ENCODE measurements at places on chromosomes 1 and 21. TPM values are rescaled to one million over a fixed set of nuclear protein-coding genes. Genes with fewer than 3 reads are reported as not detected.

Gene CTSE
- total RNA-seq, result not detected

Gene CHRNB2
- total RNA-seq, result not detected

Gene TRPM2
- not detected for total RNA-seq

Gene U2AF1
- total RNA-seq, result 19.0 TPM

Gene OR2AK2
- total RNA-seq, result not detected

Gene TTC22
- not detected for total RNA-seq

Gene HSPB7
- 0.10 TPM for total RNA-seq

Gene PADI3
- not detected for total RNA-seq

Gene SPRR2D
- total RNA-seq, result not detected

Gene SUSD4
- not detected for total RNA-seq

Gene FCGR2B
- total RNA-seq, result not detected

Gene IVL
- total RNA-seq, result not detected

Gene SYPL2
- 1.00 TPM for total RNA-seq

Gene CLCA2
- 4.3 TPM for total RNA-seq

Gene TLR5
- not detected for total RNA-seq

Gene PKN2
- 15.2 TPM for total RNA-seq

Gene CD48
- not detected for total RNA-seq

Gene DYNLT5
- total RNA-seq, result not detected

Gene SDC3
- 74.8 TPM for total RNA-seq

Gene FBXO42
- 10.2 TPM for total RNA-seq

Gene SLC6A17
- 0.15 TPM for total RNA-seq

Gene C2CD2
- total RNA-seq, result 39.0 TPM

Gene ACTN2
- total RNA-seq, result not detected

Gene LCE2C
- not detected for total RNA-seq

Gene BARHL2
- not detected for total RNA-seq

Gene LRRIQ3
- 0.06 TPM for total RNA-seq

Gene COX20
- total RNA-seq, result 15.2 TPM

Gene CHRM3
- total RNA-seq, result 0.98 TPM

Gene CD1D
- total RNA-seq, result 1.3 TPM

Gene TNFRSF8
- total RNA-seq, result 0.05 TPM

Gene CASQ2
- total RNA-seq, result not detected

Gene FAM3B
- total RNA-seq, result not detected

Gene SLC45A1
- total RNA-seq, result 10.3 TPM

Gene TAS1R1
- not detected for total RNA-seq

Gene SEMA6C
- 2.8 TPM for total RNA-seq

Gene APCS
- total RNA-seq, result not detected

Gene RNU1-3
- total RNA-seq, result under 0.01 TPM

Gene CYB561D1
- 3.8 TPM for total RNA-seq

Gene CHIA
- total RNA-seq, result not detected

Gene HHIPL2
- total RNA-seq, result 0.81 TPM

Gene CADM3
- total RNA-seq, result 186 TPM

Gene OR2T29
- total RNA-seq, result not detected

Gene LHX8
- not detected for total RNA-seq

Gene SLC6A9
- total RNA-seq, result 4.4 TPM

Gene ARHGEF2
- total RNA-seq, result 46.4 TPM

Gene EXTL1
- 0.49 TPM for total RNA-seq

Gene SPTA1
- 0.25 TPM for total RNA-seq

Gene DBT
- 7.2 TPM for total RNA-seq

Gene RGS2
- total RNA-seq, result 18.5 TPM

Gene TMEM125
- not detected for total RNA-seq

Gene PCAT6
- total RNA-seq, result 3.8 TPM

Gene HSD11B1
- 134 TPM for total RNA-seq

Gene SERPINC1
- not detected for total RNA-seq

Gene VSIG8
- total RNA-seq, result not detected

Gene CGN
- not detected for total RNA-seq
